Bronchial smooth muscle cell (primary cell): ENCODE measurements at places on chromosomes 1 and 21. TPM values are rescaled to one million over a fixed set of nuclear protein-coding genes. Genes with fewer than 3 reads are reported as not detected.

S100A7A gene
- total RNA-seq: not detected in 2 replicates

MAGOH gene
- total RNA-seq: 38.6 and 53.8 TPM in 2 replicates

CCSAP gene
- total RNA-seq: 2.1 and 3.3 TPM in 2 replicates

LRP8 gene
- 3.4 and 3.5 TPM in 2 replicates for total RNA-seq

MCOLN3 gene
- 0.43 and 6.9 TPM in 2 replicates for total RNA-seq

TNNI3K gene
- 1.5 and 3.9 TPM in 2 replicates for total RNA-seq
